Motor neuron (in vitro differentiated cells): ENCODE measurements at places on chromosomes 7 and 10.

DNA sequence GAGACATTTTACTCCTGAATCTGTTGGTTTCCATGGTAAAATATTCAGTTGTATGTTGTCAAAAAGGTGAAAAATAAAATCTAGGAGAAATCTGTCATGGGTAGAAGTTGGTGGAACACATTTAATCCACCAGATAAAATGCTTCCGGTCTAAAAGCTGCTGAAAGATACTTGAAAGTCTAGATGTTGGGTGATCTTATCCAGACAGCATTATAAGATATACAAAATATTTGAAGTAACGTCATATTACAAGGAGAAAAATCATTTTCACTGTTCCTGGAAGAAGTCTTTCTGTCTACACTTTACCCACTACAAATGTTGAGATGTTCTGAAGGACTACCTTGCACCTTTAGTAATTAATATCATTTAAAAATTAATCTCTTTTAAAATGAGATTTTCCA lies 40.9 kb downstream of the CALD1 start:
- ATAC-seq = no peak

GRCh38 chr10:3786295-3787015 lies 1.4 kb upstream of the KLF6 start:
- no peak for ATAC-seq

GRCh38 chr7:37577901-37578300 lies 105.7 kb upstream of the GPR141 start:
- no peak for ATAC-seq

- no peak for ATAC-seq
These were observed 115.1 kb downstream of the AGMO start for GRCh38 chr7:15446722-15447121.
